ENCODE measurements at places on chromosomes 5 and 9.

- peak; percentile 41 for DNase-seq
Measured at GRCh38 chr5:5881294-5881693, 458.8 kb downstream of the ICE1 start.

DNA sequence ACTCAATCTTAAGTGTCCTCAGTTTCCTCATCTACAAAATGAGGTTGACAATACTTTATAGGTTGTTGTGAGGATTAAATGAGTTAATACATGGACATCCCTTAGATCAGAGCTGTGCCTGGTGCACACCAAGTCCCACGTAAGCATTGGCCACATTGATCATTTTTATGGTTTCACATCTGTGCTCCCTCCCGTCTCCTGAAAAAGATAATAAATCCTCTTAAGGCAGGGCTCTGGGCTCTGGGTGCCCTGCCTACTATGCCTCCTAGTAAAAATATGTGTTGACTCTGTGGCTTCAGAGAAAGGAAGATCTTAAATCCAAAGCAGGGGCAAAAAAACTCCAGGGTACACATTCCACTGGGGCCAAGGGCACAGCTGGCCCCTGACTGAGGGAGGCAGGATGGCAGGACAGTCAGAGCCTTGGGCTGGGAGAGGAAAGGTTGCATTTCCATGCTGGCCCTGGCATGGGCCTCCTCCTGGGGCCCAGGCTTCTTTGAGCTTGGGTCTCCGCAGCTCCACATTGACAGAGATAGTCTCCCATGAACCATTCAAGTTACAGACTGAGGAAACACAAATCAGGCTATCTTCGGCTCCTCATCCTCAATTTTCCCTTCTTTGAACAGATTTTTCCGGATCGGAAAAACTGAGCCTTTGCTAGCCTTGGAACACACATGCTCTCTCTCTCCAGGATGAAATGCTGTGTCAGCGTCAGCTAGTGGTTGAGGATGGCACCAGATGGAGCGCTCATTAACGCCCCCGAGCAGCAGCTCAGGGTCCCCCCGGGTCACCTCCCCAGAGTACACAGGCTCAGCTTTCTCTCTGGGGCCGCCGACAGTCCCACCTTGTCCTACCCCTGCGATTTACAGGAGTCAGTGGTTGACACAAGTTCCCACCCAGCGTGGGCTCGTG lies 22.4 kb upstream of the KIF12 start:
- no peak for DNase-seq

GRCh38 chr5:6591671-6592288 lies 41.1 kb downstream of the NSUN2 start:
- DNase-seq: no peak

- no peak for DNase-seq
Measured at GRCh38 chr9:108416324-108416723, 439.5 kb downstream of the ACTL7B start.

- no peak for DNase-seq
Measured at GRCh38 chr5:136031711-136032110, 2.9 kb downstream of the TGFBI start.

DNA sequence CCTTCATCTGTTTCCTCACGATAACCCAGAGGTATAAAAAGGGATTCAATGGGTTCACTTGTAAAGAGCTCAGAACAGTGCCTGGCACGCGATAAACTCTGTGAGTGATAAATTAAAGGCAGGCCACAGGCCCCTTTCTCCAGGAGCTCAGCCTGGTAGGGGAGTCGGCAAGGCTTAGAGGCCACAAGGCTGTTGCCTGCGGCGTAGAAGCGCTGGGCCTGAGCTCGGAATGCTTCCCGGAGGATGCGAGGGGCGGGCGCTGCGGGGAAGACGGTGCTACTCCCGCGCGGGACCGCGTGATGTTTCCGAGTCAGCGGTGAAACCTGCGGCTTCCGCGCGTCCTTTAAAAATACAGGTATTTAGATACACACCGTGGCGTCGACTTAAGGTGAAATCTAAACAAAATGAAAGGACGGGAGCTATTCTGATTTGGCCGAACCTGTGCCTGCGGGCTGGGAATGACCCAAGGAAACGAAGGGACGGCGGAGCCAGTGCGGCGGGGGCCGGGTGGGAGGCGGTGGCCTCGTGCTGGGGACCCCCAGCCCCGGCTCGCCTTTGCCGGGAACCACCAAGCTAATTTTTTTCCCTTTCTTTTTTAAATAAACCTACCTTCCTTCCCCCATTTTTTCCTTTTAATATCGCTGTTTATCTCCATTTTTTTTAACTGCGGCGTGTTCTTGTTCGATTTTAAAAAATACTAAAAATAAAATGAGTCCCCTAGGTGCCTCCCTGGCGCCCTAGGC lies 6.2 kb downstream of the NKX2-5 start:
- no peak for DNase-seq

DNA sequence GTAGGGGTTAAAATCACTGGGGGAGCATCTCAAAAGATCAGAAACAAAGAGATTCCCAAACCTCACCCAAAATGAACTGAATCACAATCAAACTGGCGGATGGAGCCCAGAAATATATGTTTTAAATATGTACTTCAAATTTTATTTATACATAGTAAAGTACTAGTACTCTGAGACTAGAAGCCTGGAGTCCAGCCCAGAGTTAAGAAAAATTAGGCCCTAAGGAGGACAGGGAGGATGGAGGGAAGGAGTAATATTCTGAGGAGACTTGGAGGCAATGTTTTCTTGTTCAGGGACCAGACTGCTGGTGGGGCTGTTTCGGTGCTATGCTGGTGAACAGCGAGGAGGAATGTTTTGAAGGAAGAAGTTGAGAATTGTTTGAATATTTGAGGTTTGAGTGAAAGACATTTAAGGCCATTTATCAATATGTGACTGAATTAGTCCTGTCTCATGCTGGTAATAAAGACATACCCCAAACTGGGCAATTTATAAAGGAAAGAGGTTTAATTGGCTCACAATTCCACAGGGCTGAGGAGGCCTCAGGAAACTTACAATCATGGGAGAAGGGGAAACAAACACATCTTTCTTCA lies 552.4 kb upstream of the DAB2 start:
- DNase-seq: no peak

DNA sequence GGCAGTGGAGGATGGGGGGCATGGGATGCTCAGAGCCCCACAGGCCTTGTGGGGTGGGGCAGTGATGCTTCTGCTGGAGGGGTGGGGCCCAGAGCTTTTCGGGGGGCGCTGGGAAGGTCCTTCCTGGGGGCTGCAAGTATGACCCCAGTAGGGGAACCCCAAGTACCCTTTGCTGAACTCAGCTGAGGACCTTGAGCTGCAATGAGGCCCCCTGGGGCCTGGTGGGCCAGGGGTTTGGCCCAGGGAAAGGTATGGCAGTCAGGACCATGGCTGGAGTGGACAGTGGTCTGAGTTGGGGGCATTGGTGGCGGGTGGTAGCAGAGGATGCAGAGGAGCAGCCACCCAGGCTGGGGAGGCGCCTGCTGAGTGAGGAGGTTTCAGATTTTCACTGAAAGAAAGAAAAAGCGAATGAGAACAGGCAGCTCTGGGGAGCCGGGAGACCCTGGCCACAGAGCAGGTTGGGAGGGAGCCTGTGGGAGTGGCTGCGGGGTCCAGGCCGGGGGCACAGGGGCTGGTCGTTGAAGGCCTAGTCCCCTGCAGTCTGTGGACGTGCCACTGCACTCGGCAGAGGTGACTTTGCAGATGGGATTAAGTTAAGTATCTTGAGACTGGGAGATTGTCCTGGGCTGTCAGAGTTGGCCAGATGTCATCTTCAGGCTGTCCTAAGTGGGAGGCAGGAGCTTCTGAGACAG lies 19.2 kb downstream of the WNK2 start:
- DNase-seq: no peak

DNA sequence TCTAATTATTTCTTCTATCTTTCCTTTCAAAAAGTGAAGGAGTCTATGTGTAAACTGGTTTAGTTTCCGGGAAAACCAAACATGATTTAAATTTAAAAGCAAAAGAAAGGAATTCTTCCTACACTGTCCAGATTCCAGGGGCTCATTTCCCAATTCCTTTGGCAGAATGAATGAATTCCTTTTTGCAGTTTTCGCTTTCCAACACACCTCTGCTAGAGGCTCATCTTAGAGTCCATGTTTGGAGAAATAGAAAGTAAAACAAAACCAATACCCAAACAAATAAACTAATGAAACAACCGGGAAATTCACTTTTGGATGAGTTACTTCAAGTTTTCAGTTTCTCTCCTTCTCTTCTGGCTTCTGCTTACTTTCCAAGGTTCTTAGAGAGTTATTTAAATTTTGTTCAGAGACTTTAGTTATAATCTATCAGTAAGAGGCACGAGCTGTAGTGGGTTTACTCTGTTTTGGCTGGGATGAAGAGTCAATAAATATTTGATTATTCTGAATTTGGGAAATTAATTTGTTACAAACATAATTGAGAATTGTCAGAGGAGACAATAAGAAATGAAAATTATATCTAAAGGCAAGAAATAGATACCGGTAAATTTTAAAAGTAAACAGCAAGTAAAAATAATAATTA lies 365.0 kb upstream of the CDH9 start:
- DNase-seq: no peak

DNA sequence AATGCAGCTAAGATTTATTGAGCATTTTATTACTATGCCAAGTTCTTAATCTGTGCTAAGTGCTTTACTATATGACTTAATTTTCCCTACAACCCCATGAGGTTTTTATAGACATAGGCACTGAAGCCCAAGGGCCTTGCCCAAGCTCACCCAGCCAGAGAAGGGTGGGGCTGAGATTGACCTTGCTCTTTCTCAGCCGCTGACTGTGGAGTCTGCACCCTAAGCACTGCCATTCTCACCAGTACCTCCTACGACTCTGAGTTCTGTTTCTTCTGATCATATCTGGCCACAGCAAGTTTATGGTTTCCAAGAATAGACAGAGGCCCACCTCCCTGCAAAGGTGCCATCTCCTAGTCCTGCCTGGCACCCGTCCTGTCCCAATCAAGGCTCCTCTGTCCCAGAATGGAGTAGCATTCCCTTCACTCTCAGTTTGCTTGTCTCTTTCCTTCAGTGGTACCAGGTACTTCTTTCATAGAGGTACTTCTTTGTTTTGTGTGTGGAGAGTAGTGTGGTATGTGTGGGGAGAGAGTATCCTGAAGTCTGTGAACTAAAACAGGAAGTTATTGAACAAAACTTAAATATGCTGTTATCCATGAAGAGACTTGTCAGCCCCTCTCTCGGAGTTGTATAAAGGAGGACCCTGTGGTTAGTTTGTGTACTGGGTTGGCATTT lies 42.6 kb downstream of the CSF1R start:
- no peak for DNase-seq

DNA sequence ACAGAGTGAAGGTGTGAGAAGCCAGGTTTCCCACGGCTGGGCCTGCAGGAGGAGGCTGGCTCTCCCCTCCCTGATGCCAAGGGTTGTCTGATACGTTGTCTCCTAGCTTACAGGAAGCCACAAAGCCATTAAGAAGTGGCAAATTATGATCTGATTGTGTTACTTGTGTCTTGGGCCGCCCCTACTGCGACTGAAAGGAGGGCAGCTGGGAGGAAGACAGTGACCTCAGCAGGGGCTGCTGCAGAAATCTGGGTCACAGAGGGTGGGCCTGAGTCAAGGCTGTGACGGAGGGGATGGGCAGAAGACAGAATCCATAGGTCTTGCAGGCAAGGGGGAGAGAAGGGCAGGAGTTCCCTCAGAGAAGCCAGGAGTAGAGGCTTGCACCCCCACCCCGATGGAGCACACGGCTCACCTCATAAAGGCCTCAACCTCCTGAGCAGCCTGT lies 145.0 kb downstream of the FSTL4 start:
- DNase-seq: no peak

- peak; percentile 2 for DNase-seq
Measured at GRCh38 chr5:109053995-109054417, 306.3 kb downstream of the FER start.

DNA sequence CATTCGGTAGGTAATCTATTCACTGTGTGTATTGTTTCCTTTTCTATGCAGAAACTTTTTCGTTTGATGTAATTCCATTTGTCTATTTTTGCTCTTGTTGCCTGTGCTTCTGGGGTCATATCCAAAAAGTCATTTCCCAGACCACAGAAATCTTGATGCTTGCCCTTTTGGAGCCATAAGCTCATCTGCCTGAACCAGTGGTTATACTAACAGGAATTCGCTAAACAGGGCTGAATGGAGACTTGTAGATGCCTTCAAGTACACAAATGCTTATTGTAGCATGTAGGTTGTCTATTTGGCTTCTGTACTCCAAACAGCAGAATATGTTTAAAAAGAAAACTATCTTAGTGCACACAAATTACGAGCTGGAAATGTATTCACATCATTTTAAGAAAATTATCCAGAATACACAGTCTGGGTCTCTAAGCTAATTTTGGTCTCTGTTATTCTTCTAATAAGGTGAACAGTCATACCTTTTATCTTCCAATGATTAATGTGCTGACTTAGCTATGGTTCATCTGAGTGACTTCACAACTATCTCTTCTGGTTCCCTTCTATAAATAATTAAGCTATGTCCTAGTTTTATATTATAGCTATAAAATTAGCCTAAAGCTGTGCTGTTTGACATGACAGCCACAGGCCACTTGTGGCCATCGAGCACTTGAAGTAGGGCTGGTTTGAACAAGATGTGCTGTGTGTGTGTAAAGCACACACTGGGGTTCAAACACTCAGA lies 87.6 kb downstream of the DAPK1 start:
- DNase-seq: no peak

- no peak for DNase-seq
Measured at GRCh38 chr9:7549249-7549648, 250.3 kb downstream of the DMAC1 start.

GRCh38 chr5:150561571-150562275 lies 53.8 kb downstream of the NDST1 start:
- no peak for DNase-seq

DNA sequence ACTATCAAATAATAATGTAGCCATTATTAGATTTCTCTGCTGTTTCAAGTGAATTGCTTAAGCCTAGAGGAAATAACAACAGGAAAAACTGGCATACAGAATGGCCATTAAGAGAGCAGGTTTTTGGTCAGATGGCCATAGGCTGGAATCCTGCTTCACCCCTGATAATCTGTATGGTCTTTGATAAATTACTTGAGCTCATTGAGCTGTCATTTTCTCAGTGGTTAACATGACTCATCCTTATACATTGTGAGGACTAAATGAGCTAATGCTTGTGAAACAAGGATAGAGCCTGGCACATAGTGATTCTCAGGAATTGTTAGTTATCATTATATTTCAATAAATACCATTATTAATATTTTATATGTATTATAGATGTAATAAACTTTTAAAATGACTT lies 516.5 kb downstream of the KIF4B start:
- DNase-seq: no peak

GRCh38 chr5:160506006-160507004 lies 84.7 kb downstream of the PTTG1 start:
- DNase-seq: peak; percentile 59

GRCh38 chr5:78009937-78010527 lies 233.9 kb upstream of the TBCA start:
- DNase-seq: no peak

Data from GM20000 (cell line).